Activated CD4-positive, alpha-beta T cell treated with anti-CD3 and anti-CD28 coated beads, Interleukin-2, amount 10 ng/mL, durations not matched to agents 24 days and 14 days (primary cell): ENCODE measurements at places on chromosomes 1 and 21.

GRCh38 chr21:46069719-46070279, 28.1 kb upstream of the COL6A2 start:
- no peak for DNase-seq

DNA sequence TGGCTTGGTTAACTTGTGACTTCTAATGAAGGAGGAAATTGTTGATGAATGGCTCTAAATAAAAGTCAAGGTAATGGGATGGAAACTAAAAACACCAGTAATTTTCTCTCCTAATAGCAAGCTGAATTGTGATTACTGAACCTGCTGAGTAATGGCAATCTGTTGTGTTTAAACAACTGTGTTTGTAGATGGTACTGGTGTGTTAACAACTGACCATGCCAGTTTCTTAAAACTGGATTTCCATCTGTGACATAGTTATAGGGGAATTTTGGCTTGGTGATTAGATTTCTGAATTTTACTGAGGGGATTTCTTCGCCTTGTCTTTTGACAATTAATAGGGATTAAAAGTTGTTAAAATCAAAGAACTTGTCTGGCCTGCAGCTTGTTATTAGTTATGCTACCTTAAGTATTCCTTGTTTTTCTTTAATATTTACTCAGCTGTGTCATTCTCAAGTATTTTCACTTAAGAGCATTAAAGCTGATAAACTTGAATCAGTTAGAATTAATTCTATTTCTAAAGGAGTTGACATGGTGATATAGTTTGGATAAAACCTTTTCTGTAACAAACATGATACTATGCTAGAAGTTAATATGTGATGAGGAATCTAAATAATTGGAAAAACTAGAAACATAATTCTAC, 7.9 kb upstream of the ERO1B start:
- no peak for DNase-seq

DNA sequence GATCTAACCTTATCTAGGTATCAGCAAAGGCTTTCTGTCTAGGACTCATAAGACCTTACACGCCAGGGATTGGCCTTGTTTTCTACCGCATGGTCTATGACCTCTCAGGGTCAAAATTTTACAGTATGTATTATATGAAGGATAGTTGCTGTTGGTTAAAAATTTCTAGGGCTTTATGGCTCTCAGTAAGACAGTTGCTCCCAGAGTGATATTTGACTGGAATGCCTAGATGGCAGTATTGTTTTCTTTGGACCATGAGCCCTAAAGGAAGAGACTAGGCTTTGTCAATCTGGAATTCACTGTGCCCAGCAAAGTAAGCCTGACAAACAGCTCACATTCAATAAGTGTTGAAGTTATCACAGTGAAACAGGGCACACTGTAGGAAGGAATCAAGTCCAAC, 37.6 kb downstream of the C1orf87 start:
- no peak for DNase-seq

DNA sequence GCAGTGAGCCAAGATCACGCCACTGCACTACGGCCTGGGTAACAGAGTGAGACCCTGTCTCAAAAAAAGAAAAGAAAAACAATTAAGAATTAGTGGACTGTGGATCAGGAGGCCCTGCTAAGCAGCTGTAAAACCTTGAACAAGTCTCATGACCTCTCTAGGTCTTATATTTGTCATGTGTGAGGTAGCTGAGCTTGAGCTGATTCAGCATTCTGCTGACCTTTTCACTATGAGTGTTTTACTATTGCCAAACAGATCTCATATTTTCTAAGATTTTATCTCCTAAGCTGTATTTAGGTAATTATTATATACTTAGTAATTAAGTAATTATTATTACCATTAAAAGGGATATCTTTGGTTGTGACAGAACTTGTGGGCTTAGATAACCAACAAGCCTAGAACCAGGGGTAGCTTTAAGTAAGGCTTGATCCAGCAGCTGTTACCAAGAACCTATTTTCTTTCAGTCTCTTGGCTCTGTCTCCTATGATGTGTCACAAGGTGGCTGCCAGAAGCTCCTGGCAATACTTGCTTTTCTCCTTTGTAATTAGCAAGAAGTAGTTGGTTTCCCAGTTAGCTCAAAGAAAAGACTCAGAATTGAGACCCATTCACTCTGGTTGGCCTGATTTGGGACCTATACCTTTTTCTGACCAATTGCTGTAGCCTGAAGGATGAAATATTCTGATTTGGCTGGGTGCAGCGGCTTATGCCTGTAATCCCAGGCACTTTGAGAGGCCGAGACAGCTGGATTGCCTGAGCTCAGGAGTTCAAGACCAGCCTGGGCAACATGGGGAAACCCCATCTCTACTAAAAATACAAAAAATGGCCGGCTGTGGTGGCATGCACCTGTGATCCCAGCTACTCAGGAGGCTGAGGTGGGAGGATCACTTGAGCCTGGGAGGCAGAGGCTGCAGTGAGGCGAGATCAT, 8.5 kb upstream of the ZC3H12A start:
- no peak for DNase-seq

DNA sequence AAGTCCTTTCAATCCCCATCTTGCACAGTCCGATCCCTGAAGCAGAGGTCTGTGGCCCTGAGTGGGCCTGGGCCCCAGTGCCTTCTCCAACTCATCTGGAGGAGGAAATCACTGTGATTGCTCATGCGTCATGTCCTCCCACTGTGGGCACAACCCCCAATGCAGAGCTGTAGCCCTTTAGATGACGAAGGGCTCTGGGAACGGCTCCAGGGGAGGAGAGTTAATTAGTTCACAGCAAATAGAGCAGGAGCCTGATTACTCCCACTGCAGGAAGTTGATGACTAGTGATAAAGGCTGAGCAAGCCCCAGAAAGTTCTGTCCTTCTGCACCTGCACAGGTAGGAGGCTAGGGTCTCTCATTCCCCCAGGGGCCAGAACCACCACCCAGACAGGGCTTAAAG, 111.5 kb downstream of the CCDC185 start:
- DNase-seq, result no peak

DNA sequence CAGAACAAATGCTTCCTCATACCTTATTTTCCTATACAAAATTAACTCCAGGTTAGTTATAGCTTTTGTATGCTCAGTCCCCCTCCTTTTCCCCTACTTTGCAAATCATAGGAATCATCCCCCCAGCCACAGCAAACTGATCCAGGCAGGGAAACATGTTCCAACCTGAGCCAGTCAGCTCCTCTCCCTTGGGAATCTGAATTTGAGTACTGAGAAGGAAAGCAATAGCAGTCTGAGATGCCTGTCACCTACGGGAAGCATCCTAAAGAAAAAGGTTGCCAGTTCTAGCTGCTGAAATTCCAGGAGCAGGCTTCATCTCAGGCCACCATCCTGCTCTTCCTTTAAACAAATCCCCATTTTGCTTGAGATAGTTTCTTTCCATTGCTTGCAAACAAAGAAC, 6.9 kb downstream of the ADSS2 start:
- DNase-seq, result no peak

- no peak for DNase-seq
These were observed 651.6 kb downstream of the PLPP3 start for GRCh38 chr1:55927702-55928290.

DNA sequence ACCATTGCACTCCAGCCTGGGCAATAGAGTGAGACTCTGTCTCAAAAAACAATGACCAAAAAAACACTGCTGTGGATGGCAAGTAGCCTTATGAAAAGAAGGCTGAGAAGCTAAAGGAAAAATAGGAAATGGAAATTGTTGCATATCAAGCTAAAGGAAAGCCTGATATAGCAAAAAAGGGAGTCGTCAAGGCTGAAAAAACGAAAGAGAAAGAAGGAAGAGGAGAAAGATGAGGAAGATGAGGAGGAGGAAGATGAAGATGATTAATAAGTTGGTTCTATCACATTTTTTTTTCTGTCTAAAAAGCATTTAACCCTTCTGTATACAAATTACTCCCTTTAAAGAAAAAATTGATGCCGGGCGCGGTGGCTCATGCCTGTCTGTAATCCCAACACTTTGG, 10.2 kb upstream of the PRDX1 start:
- DNase-seq, result no peak

- DNase-seq, result no peak
These were observed 13.6 kb upstream of the PSMG1 start for GRCh38 chr21:39196838-39197237.

DNA sequence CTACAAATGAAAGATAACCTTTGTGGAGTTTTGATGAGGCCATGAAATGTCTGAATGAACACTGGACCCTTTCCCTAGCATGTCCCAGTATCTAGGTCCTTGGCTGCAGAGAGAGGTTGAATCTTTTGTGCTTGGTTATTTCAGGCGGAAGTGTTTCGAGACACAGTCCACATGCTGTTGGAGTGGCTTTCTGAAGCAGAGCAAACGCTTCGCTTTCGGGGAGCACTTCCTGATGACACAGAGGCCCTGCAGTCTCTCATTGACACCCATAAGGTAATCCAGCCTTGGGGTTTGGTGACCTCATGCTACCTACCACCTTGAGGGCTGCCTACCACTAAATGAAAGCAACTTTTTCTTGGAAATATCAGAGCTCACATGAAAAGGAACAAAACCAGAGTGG, 38.9 kb upstream of the BMP8A start:
- peak; percentile 69 for DNase-seq

GRCh38 chr1:201447903-201448871, 20.8 kb downstream of the PHLDA3 start:
- DNase-seq, result peak; percentile 85

GRCh38 chr1:183841550-183841949, 36.6 kb downstream of the RGL1 start:
- DNase-seq, result no peak

GRCh38 chr1:145877923-145878486, 7.7 kb downstream of the ANKRD35 start:
- no peak for DNase-seq

GRCh38 chr1:108646648-108647269, 14.1 kb downstream of the HENMT1 start:
- peak; percentile 92 for DNase-seq

- DNase-seq, result no peak
These were observed 30.0 kb downstream of the IRF2BP2 start for GRCh38 chr1:234579967-234580366.

DNA sequence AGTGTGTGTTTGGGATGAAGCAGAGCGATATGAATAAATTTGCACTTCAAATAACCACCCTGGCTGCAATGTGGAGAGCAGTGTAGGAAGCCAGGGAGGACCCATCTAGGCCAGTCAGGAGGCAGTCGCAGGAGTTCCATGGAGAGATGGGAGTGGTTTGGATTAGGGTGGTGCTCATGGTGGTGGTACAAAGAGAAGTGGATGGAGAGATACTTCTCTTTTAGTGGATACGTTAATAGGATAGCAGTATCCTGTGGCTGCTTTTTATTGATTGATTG, 58.2 kb downstream of the MAN1C1 start:
- DNase-seq, result no peak

DNA sequence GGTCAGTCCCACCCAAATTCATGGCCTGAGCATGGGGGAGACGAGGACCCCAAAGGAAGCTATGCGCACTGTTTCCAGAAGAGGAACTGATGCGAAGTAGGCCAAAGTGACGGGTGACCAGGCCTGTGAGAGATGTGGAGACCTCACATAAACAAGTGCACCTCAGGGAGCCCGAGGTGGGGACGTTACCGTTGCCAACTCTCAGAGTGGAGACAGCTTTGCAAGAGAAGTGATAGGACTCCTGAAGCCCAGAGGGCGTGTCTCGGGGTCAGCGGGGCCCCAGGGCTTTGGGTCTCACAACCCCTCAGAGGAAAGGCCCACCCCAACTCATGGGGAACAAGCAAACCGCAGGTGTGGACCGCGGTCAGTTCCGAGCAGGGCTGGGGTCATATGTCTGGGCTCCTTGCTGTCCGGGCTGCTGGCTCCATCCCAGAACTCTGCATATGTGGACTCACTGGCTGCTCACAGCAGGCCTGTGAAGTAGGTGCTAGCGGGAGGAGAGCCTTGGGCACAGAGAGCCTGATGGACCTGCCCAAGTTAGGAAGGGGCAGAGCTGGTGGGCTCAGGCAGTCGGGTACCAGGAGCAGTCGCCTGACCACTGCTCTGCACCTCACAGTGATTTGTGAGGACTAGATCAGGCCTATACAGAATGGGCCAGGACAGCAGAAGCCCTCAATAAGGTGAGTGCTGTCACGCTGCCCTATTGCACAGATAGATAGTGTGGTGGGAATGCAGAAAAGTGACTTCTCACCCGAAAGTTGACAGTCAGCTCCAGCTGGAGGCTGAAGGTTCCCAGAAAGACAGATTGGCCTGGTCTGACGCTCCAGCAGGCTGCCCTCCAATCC, 26.2 kb downstream of the STUM start:
- DNase-seq, result no peak

GRCh38 chr1:54273092-54273794, 73.3 kb downstream of the MRPL37 start:
- DNase-seq, result no peak

GRCh38 chr1:89758156-89758555, 62.7 kb upstream of the LRRC8D start:
- DNase-seq, result no peak

GRCh38 chr1:246629976-246630375, 63.7 kb downstream of the CNST start:
- no peak for DNase-seq

DNA sequence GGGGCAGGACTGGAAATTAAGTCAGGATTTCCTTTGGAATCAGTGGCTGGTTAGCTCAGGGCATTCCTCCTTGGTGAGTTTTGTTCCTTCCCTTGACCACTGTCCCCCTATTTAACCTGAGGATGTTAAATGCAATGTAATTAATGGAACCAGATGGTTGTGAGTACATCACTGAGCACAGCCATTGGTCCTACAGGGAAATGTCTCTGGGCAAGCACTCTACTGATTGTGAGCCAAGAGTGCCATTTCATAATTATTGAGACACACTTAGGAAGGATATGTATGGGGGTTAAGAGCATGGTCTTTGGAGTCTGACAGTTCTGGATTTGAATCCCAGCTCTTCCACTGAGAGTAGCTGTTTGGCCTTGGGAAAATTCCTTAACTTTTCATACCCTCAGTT, 74.4 kb downstream of the SPAG17 start:
- no peak for DNase-seq

- no peak for DNase-seq
These were observed 613.9 kb upstream of the NEGR1 start for GRCh38 chr1:72896256-72896655.

DNA sequence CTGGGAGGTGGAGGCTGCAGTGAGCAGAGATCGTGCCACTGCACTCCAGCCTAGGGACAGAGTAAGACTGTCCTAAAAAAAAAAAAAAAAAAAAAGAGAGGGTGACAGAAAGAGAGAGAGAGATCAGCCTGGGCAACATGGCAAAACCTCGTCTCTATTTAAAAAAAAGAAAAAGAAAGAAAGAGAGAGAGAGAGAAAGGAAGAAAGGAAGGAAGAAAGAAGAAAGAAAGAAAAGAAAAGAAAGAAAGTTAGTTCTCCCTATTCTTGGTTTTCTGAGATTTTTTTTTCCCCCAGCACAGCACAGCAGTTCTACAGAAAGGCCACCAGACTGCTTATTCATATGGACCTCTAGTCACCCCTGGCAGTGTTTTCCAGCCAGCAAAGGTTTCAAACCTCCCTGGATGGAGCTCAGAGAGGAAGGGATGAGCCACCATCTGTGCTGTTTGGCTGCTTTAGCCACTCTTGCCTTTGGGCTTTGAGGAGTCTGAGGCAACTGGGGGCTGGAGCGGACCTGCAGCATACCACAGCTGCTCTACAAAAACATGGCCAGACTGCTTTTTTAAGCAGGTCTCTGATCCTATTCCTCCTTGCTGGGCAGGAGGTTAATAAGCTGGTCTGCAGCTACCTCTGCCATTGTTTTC, 10.6 kb downstream of the S100A6 start:
- DNase-seq, result no peak

- peak; percentile 40 for DNase-seq
These were observed 4.2 kb downstream of the ADCY10 start for GRCh38 chr1:167909691-167910180.
